Effector CD4-positive, alpha-beta T cell (primary cell): ENCODE measurements at places on chromosomes 11 and 22.

- no peak for DNase-seq
Measured at GRCh38 chr11:126575849-126576248, 220.4 kb downstream of the ST3GAL4 start.

GRCh38 chr22:28094771-28095170 lies 175.7 kb upstream of the PITPNB start:
- no peak for DNase-seq

DNA sequence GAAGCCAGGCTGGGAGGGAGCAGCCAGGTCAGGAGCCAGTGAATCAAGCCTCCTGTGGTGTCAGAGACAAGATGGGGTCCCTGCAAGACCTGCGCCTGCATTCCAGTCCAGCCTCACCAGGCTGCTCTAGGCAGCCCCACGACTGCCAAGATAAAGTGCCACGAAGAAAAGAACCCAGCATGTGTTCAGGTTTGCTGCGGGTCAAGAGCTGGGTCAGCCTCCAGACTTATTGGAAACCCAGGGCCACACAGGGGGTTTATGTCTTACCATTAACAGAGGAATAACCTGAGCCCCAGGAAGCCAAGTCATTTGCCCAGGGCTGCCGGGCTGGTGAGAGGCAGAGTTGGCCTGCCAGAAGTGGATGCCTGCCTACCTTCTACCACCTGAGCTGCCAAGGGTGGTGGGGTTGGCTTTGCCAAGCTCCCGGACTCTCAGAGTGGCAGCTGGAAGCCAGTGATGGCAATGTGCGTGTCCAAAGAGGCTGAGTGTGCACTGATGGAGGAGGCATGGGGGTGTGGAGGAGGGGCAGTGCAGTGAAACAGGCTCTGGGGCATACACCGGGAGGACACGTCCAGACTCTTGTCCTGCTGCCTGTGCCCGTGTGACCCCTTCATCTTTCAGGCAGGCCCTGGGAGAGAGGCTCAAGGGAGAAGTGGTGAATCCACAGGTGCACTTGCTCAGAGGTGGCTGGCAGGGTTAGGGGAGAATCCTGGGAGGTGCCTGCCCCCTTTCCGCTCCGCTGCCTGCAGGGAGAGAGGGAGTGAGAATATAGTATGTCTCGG lies 1.7 kb downstream of the RASD2 start:
- DNase-seq = no peak

DNA sequence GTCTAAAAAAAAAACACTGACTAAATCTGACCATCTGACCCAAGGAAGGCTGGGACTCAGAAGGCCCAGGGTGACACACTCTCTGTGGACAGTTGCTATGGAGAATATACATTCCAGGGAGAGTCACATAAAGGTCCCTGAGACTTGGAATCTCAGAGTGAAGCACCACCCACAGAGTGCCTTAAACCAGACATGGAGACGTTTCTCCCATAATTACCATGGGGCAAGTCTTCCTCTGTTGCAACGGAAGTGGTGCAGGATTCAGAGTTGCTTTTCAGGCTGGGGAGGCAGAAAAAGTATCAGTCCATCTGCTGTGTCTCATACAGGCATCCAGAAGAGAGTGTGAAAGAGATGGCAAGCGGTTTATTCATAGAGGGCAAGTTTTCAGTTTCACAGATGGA lies 58.7 kb upstream of the SLN start:
- no peak for DNase-seq

DNA sequence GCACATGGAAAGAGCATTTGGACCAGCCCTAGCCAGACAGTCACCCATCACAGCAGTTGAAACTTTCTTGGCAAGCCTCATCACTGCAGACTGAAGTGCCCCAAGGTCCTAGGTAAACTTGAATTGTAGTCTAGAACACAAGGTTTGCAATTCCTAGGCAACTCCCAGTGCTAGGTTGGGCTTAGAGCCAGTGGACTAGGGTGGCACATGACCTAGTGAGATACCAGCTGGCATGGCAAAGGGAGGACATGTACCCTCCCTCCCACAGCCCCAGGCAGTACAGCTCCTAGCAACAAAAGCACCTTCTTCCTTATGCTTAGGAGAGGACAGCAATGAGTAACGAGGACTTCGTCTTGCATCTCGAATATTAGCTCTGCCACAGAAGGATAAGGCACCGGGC lies 889.5 kb downstream of the JRKL start:
- DNase-seq = no peak

DNA sequence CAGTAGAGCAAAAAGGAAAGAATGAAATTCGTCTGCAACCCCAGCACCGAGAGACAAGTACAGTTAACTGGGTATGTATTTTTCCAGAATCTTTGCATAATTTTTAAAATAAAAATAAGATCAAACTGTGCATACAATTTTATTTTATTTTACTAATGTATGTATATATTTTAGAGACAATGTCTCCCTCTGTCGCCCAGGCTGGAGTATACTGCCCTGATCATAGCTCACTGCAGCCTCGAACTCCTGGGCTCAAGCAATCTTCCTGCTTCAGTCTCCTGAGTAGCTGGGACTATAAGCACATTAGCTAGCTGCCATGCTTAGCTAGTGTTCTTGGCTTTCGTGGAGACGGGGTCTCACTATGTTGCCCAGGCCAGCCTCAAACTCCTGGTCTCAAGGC lies 18.8 kb upstream of the DRD2 start:
- DNase-seq = no peak

DNA sequence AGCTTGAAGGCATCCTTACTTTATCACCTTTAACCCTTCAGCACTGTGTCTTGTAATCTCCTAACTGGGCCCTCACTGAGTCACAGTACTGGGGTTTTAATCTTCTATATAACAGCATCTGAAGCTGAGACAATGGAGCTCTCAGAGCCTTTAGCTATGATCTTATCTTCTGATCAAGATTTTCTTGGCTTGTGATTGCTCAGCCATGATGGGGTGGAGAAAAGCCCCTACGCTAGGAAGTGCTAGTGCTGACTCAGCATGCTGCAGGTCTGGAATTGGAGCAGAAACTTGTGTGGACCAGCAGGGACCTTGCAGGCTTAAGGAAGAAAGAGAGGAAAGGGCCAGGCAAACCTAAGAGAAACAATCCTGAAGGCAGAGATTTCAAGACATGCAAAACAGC lies 71.7 kb upstream of the EED start:
- DNase-seq = no peak

DNA sequence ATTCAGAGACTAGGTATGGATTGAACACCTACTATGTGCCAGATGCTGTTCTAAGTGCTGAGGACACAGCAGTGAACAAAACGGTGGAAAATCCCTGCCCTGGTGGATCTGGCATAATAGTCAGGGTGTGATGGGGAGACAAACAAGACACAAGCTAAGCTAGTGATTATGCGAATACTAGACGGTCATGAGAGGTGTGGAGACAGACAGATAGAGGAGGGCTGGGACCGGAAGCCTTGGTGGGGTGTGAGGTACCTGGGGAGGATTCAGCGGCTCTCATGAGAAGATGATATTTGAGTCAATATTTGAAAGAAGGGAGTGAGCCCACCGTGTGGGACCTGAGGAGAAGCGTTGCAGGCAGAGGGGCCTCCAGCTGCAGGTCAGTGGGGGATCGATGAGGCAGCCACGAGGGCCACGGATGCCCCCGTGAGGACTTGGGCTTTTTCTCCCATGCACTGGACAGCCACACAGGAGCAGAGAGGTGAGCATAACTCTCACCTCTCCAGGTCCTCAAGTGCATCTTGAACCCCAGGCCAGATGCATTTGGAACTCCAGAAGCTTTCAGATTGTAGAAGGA lies 4.7 kb downstream of the CD5 start:
- DNase-seq = no peak

DNA sequence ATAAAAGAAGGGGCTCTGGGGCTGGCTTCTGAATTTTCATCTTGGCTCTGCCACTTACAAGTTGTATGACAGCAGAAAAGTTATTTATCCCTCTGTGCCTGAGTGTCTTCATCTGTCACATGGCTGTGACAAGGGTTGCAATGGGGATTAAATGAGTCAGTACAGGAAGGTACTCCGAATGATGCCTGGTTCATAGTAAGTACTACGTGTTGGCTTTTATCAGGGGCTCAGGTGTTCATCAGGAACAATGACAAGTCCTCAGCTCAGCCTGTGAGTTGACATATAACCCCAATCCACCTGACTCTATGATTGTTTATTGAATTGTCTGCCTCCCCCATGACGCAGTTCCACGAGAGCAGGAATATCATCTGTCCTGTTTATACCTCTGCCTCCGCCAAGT lies 45.7 kb downstream of the PAMR1 start:
- no peak for DNase-seq
